ENCODE measurements at places on chromosomes 11 and 22.

GRCh38 chr22:31248138-31248745, 36.1 kb downstream of the LIMK2 start:
- DNase-seq = peak; percentile 31

DNA sequence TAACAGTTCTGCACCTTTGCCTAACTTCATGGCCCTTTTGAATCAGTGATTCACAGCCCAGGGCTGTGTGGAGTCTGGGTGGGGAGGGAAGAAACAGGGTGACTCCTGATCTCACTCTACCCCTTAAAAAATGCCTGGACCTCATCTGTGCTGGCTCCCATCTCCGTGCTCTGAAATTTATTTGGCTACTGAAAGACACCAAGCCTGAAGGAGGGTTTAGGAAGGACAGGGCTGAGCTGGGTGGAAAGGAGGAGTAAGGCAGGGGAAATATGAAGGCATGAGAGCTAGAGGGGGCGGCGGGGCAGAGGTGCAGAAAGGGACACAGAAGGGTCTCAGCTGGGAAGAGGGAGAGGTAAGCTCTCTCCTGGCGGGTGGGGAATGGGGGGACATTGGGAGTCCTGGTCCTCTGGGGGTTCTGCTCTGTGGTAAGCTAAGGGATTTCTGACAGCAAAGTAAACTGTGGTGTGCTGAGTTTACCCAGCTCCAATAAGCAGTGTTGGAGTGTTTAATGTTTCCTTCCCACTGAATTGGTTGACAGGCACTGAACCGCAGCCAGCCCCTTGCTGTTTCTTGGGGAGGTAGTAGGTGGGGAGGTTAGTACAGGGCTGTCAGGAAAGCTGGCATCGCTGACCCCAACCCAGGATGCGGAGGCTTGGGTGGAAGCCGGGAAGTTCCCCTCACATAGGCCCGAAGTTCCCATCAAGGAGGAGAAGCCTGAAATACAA, 71.1 kb downstream of the RPUSD4 start:
- DNase-seq = no peak

DNA sequence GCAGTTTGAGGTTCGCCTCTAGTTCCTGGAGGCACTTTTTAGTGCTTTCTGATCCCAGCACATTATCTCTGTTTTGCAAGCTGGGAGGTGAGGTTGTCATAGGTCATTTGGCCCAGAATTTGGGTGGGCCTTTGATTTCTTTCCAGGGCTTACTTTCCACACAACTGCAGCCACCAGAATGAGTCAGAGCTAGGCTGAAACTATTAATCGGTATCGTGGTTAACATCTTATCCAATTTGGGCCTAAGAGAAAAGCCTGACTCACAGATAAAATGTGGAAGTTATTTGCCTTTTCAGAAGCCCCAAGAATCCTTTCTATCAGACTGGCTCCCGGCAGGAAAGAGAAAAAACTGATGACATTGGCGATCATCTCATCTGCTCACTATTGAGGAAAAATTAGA, 166.4 kb downstream of the KIRREL3 start:
- DNase-seq = peak; percentile 46

GRCh38 chr22:23652711-23653110, 20.6 kb upstream of the DRICH1 start:
- DNase-seq = no peak

GRCh38 chr22:46827136-46827780, 64.8 kb downstream of the TBC1D22A start:
- DNase-seq = no peak

Data from OCI-M1 (cell line).